ENCODE measurements at places on chromosomes 5 and 9. TPM values are rescaled to one million over a fixed set of nuclear protein-coding genes. Genes with fewer than 3 reads are reported as not detected.

GRCh38 chr5:131749138-131749537, 47.7 kb downstream of the FNIP1 start:
- DNase-seq = no peak

GRCh38 chr5:53031695-53032096, 42.5 kb downstream of the ITGA2 start:
- DNase-seq = no peak

- DNase-seq = no peak
Measured at GRCh38 chr5:36880761-36881160, 4.2 kb downstream of the NIPBL start.

DNA sequence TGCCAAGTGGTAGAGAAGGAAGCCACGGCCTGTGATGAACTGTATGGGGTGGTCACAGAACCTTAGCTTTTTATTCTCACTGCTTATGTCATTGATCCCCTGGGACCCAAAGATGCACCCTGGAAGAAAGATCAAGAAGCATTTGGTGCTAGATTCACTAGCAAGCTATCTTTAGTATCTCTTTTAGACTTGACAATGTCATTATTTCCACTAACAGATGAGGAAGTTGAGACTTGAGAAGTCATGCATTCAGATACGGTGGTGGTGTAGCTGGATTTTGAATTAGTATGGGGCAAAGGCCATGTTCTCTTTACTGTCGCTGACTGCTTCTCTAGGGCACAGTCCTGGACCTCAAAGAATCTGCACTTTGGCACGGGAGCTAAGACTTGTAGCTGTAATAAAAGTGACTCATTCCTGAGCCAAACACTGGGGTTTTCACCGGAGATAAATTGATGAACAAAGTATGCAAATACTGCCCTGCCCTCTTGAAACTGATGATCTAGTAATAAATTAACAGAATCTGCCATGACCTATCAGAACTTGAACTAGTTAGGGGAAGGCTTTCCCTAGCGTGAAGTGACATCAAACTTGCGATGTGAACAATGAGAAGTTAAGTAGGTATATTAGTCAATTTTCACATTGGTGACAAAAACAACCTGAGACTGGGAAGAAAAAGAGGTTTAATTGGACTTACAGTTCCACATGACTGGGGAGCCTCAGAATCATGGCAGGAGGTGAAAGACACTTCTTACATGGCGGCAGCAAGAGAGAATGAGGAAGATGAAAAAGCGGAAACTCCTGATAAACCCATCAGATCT, 5.4 kb downstream of the GDA start:
- DNase-seq = no peak

DNA sequence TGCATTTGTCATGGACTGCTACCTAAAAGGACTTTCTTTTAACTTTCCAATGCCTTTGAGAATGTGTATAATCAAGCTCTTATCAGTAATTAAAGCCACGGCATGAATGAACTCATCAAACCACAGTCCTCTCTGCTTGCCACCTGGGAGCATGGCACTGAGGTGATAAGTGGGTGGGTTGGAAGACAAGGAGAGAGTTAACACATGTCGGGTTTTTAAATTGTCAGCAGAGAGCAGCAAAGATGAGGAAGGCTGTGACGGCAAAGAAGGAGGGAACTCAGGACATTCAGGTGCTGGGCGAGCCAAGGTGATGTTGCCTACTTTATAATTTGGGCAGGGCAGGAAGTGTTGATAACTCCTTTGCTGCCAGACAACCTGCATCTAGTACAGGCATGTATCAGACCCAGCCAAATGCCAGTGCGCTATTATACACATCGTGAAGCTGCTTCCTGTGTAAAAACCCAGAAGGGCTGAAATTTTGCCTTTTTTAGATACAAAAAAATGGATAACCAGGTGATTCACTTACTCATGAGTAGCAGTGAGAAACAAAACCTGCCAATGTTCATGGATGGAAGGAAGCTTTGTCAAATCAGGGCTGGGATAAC, 269.1 kb downstream of the KIF4B start:
- no peak for DNase-seq

GRCh38 chr9:22990349-22990748, 543.7 kb downstream of the DMRTA1 start:
- DNase-seq = no peak

- no peak for DNase-seq
Measured at GRCh38 chr5:108935611-108936010, 187.9 kb downstream of the FER start.

GRCh38 chr9:122875523-122875922, 29.6 kb downstream of the RC3H2 start:
- no peak for DNase-seq

- no peak for DNase-seq
Measured at GRCh38 chr9:105967797-105968196, 273.5 kb downstream of the TMEM38B start.

GRCh38 chr5:116989995-116990394, 415.4 kb upstream of the SEMA6A start:
- DNase-seq = no peak

GRCh38 chr5:10460252-10460906, 18.7 kb downstream of the ROPN1L start:
- no peak for DNase-seq

GRCh38 chr5:81283976-81284375, 17.4 kb upstream of the ZCCHC9 start:
- no peak for DNase-seq

DNA sequence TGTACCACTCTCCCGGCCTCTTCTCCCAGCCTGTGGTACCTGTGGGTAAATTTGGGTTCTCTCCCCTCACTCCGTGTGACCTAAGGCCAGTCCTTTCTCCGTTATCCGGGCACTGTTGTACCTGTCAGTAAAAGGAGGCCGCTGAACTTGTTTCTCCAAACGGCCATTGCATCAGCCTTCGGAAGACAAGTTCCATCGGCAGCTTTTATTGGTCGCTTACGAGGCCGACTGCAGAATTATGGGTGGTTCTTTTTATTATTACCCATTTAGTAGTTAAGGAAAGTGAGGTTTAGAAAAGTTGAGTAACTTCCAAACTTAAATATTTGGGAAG, 558 bp downstream of the GRPEL2 start:
- no peak for DNase-seq

The GZMA gene
- 0.37 TPM for polyA plus RNA-seq

The SLC36A3 gene
- polyA plus RNA-seq = not detected

The SHC3 gene
- 2.7 TPM for polyA plus RNA-seq

The LCN2 gene
- 0.75 TPM for polyA plus RNA-seq

The IFNA21 gene
- polyA plus RNA-seq = not detected

The INSL4 gene
- polyA plus RNA-seq = not detected

The ARHGEF37 gene
- 5.3 TPM for polyA plus RNA-seq
